ENCODE measurements at places on chromosomes 2 and 18.

DNA sequence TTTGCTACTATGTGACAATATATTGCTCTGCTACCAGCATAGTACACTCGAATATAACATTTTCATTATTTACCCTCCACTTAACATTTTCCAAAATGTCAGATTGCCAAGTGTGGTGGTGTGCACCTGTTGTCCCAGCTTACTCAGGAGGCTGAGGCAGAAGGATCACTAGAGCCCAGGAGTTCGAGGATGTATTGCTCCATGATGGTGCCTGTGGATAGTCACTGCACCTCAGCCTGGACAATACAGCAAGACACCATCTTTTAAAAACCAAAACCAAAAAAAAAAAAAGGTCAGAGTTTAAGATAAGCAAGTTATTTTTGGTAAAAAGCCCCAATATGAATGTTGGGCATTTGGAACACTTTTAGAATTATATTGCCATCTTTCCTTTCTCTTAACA, 75.2 kb upstream of the EPB41L5 start:
- no peak for DNase-seq

DNA sequence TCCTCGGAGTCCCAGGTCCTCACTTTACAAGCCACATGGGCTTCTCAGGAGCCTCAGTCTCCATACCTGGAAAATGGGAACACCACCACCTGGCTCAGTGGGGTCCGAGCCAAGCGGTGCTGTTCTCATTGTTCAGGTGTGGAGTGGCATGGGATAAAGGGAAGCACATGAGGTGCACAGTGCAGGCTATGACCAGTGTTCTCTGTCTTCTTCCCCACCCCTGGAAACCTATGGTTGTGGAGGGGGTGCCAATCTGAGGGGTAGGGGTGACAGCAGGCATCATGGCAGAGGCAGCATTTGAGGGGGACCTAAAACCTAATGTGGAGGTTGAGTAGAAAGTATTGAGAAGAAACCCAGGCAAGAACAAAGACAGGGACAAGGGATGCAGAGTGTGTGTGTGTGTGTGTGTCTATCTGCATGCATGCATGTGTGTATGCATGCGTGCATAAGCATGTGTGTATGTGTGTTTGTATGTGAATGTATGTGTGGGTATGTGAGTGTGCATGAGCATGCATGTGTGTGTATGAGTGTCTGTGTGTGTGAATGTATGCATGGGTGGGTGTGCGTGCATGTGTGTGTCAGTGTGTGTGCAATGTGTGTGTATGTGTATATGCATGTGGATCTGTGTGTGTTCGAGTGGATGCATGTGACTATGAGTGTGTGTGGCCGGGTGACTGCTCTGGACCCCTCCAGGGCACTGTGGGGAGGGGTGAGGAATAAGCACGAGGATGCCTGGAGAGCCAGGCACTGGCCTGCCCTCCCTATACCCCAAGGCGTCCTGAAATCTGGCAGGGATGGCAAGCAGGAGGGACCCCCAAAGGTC, 4.0 kb downstream of the KIF1A start:
- no peak for DNase-seq

GRCh38 chr2:62014102-62014501, 108.6 kb downstream of the COMMD1 start:
- no peak for DNase-seq

DNA sequence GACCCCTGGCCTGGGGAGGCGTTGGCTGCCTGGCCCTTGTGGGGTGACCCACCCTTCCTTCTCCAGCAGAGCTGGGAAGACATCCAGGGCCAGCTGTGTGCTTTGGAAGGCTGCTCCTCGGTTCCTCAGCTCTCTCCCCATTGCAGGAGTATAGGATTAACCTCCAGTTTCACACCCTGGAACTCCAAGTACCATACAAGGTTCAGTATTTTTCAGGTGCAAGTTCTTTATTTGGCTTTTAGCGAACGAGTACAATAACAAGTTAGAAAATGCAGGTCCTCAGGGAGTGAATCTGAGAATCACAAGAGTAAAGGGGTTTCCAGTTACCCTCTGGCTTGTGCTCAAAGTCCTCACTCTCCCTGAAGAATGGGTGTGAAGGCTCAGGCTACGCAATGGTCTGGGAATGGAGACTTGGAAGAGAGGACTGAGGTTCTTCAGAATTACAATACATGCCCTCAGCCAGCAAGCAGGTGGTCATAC, 101.2 kb downstream of the APOB start:
- no peak for DNase-seq

- DNase-seq = no peak
Observed at GRCh38 chr2:217816396-217816869, 186.4 kb downstream of the TNS1 start.

- no peak for DNase-seq
Observed at GRCh38 chr2:48183276-48183675, 277.0 kb upstream of the FBXO11 start.

DNA sequence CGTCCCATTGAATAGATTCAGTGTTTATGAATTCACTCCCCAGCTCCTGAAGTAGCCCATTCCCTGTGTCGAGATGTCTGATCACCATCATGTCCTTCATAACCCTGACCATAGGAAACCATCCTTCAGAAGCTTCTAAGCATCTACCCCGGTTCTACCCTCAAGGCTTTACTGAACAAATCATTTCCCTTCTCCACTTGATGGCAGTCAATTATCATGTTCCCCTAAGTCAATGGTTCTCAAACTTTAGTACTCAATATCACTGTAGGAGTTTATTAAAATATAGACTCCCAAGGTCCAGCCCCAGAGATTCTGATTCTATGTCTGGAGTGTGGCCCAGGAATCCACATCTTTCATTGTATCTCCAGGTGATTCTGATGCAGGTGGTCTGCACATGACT, 228.4 kb upstream of the SP5 start:
- DNase-seq = no peak

GRCh38 chr2:12589802-12590320, 126.9 kb upstream of the TRIB2 start:
- no peak for DNase-seq

GRCh38 chr2:50343150-50343830, 688.6 kb downstream of the NRXN1 start:
- DNase-seq = no peak

DNA sequence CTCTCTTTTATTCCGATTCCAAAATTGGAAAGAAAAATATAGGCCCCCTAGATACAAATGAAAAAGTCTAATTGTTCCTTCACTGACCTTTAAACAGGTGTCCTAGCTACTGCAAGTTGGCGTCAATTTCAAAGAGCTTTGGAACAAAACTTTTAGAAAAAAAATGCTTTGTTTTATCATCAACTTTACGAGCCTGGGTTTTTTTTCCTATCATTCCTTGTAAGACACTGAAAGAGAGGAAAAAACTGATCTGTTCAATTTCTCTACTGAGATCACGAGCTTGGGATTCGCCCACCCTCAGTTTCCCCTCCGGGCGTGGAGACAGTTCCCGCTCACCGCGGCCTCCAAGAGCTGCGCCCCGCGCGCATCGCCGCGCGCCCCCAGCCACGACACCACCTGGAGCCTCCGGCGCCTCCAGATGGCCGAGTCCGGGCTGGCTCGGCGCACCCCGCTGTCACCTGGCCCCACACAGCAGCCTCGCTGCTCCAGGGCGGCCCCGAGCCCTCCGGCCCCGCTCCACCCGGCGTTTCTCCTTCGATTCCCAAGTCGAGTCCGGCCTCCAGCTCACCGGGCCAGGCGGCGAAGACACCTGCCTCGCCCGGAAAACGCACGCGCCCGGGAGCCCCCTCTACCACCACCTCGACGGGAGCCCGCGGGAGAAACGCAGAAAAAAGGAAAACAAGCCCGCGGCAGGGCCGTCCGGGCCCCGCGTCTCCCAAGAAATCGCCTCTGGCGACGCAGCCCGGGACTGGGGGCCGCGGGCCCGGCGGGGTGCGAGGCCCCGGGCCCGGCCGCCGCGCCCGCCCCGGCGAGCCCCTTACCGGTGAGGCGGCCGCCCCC, 656 bp downstream of the TBC1D8 start:
- DNase-seq = no peak

DNA sequence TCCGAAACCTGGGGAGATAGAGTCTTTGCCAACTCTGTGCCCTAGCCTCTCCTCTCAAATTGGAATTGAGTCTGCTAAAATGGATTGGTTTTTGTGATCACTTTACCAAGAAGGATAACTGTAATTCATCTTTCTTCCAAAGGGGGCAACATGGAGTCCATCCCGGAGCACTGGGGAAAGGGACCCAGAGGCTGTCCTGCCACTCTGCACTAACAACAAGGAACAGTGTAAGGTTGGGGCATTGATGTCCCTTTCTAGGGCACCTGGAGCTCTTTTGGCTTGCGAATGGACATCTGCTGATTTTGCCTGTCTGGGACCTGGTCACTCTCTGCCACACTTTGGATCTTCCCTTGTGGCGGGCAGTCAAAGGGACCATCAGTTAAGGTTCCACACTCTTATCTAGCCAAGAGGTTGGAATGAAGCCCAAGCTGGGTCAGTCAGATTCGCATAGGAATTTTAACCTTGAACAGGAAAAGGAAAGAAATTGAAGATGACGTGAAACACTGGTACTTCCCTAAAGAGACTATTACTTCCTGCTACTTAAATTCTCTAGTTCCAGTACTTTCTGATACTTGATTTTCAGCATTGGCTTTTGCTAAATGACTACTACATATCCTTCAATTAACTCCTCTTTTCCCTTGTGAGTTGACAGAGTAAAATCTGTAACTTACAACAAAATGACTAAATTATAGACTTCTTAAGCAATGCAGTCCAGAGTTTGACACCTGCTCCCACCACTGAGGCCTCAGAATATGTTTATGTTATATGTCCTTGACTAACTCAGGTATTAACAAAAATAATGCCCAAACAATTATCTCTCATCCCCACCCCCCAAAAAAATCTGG, 64.7 kb upstream of the KLF7 start:
- no peak for DNase-seq

DNA sequence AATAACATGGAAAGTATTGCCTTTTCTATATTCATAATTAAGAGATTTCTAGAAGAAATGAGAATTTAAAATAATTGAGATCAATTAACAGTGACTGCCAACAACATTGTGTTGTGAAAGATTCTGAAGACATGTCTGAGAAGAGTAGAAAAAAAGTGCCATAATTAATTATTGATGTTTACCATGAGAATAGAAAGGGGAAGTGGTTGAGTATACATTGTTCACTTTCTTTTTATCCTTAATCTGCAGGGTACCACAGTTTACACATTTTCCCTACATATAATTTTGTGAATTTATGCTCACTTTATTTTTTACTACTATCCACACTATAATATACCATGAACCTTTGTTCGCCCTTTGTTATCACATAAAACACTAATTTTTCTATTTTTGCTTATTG, 47.1 kb upstream of the UBE2E3 start:
- DNase-seq = no peak

- no peak for DNase-seq
Observed at GRCh38 chr2:1665761-1666505, 78.4 kb downstream of the PXDN start.

- DNase-seq = no peak
Observed at GRCh38 chr2:149050188-149050587, 11.7 kb downstream of the LYPD6B start.

- DNase-seq = no peak
Observed at GRCh38 chr18:42174909-42175308, 219.9 kb downstream of the PIK3C3 start.

GRCh38 chr2:8457699-8458502, 224.0 kb upstream of the ID2 start:
- no peak for DNase-seq

GRCh38 chr2:32884346-32884745, 62.4 kb upstream of the LTBP1 start:
- DNase-seq = no peak

GRCh38 chr18:51563396-51563795, 365.9 kb upstream of the MEX3C start:
- DNase-seq = no peak

DNA sequence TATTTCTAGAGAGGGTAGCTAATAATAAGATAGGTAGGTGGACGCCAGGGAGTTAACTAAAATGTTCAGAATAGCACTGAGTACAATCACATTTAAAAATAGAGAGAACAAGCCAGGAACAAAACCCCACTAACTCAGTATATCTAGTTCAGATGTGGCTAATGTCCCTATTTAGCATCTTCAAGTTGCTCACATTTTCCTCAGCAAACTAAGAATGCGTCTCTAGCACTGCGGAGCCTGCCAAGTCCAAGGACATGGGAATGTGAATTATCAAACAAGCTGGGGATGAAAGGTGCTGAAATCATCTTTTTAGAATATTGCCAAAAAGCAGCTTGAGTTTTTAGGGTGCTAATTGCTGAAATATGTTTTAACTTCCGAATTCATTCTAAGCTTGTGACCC, 398.5 kb upstream of the FIGN start:
- no peak for DNase-seq

GRCh38 chr2:68700560-68700959, 34.1 kb upstream of the ARHGAP25 start:
- DNase-seq = no peak

- DNase-seq = no peak
Observed at GRCh38 chr2:28394331-28394877, 1.7 kb downstream of the FOSL2 start.

DNA sequence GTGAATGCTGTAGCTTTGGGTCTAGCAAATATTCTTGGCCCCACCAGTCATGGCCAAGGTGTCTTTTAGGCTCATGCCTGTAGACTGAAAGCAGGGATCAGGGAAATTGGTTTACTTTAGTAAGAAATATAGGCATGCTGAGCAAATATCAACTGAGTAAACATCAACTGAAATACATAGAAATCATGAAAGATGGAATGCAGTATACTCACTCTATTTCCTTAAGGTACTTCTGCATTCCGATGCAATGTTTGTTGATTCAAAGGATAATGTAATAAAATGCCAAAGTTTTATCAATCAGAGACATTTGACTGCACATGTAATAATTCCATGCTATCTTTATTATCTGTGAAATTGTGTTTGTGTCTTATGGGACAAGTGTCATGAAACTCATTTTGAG, 19.6 kb upstream of the IL1R1 start:
- DNase-seq = no peak

- DNase-seq = no peak
Observed at GRCh38 chr2:32947076-32947483, 327 bp downstream of the LTBP1 start.

- DNase-seq = no peak
Observed at GRCh38 chr2:9391961-9392720, 31.2 kb downstream of the ITGB1BP1 start.

- no peak for DNase-seq
Observed at GRCh38 chr2:205103699-205104098, 558.4 kb downstream of the PARD3B start.

- no peak for DNase-seq
Observed at GRCh38 chr2:30417253-30417652, 29.8 kb upstream of the LCLAT1 start.

- no peak for DNase-seq
Observed at GRCh38 chr2:19682493-19682892, 219.3 kb downstream of the TTC32 start.

DNA sequence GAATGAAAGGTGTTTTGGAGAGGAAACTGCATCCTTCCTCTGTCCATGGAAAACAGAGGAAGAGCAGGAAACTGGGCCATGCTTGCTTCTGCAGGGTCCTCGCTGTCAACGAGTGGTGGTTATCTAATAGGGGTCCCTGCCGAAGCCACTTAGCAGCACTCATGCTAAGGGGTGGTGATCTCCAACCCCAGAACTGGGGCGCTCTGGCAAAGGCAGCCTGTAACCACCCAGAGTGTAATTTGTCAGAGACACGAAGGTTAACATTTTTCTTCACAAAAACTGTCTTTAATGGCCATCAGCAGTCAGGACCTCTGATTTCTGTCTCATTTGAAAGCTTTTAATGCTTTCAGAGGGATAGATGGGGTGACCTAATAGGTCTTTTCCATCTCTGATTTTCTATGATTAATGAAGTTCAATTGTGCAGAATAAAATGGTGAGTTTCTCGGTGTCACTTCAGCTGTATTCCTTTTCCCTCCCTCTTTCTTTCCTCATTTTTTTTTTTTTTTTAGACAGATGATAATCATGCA, 231.3 kb upstream of the CELF4 start:
- DNase-seq = no peak

All from HS-5 (cell line).